ENCODE measurements at places on chromosomes 7 and 10.

- DNase-seq, result no peak
Measured at GRCh38 chr10:114538181-114538906, 119.7 kb downstream of the ABLIM1 start.

DNA sequence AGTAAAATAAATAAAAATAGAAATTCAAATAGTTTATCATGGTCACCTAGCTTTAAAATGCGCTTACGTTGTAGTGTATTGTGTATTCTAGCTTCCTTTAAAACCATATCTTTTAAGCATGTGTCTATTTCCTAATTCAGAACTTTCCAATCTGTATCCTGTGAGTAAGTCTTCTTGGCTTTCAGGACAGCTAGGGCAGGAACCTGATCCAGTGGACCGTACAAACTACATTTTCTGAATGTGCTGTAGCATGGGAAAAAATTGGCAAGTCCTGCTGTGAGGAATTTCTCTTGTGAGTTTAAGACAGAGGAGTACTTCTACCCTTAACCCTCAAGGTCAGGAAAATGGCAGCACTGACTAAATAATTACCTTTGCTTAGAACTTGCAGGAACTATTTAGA lies 12.1 kb downstream of the OPN1SW start:
- DNase-seq, result no peak

- no peak for DNase-seq
Measured at GRCh38 chr10:35570397-35570796, 34.7 kb upstream of the GJD4 start.

DNA sequence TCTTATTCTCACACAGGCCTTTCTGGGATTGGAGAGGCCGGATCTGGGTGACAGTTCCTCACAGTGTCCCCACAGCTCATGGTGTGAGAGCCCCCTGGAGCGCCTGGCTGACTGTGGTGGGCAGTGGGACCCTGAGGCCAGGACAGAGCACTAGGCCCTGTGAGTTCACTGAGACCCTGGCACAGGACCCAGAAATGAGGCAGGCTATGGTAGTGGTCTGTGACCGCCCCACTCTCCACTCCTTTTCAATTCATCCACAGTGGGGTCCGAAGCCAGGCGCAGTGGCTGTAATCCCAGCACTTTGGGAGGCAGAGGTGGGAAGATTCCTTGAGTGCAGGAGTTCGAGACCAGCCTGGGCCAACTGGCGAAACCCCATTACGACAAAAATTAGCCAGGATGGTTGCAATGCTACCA lies 95.9 kb upstream of the TNRC18 start:
- no peak for DNase-seq

DNA sequence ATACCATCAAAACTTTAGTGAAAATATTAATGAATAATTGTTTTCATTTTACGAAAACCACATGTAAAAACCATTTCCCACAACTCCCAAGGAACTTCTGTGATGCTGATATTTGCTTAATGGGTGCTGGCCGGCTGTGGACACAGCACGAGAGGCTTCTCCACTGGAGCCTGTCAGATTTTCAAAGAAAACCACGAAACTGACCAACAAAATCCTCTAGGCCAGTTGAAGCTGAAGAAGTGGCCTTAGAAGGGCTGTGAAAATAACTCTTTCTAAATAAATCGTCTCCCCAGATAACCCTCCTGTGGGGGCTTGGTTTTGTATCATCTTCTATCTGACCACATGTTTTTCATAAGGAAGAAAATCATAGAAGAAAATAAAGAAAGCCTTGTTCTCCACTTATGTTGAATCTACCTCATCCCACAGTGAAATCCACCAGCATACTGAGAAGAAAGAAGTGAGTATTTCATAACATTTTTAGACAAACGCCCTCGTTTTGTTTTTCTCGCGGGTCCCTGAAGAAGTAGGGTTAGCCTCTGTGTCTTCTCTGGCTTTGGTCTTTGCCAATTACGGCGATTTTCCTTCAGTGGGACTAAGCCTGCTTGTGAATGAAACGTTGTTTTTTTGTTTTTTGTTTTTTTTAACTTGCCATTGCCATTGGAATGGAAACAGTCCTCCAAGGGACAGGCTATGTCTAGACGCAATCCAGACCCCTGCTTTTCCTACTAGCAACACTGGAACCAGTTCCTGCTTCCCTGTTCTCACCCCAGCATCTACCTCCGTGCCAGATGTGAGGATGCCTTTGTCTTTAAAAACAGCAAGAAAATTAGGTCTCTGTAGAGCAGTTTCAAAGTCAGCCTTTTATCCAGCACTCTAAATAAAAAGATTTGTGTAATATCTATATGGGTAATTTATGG lies 123.9 kb downstream of the ADAM12 start:
- DNase-seq, result no peak

DNA sequence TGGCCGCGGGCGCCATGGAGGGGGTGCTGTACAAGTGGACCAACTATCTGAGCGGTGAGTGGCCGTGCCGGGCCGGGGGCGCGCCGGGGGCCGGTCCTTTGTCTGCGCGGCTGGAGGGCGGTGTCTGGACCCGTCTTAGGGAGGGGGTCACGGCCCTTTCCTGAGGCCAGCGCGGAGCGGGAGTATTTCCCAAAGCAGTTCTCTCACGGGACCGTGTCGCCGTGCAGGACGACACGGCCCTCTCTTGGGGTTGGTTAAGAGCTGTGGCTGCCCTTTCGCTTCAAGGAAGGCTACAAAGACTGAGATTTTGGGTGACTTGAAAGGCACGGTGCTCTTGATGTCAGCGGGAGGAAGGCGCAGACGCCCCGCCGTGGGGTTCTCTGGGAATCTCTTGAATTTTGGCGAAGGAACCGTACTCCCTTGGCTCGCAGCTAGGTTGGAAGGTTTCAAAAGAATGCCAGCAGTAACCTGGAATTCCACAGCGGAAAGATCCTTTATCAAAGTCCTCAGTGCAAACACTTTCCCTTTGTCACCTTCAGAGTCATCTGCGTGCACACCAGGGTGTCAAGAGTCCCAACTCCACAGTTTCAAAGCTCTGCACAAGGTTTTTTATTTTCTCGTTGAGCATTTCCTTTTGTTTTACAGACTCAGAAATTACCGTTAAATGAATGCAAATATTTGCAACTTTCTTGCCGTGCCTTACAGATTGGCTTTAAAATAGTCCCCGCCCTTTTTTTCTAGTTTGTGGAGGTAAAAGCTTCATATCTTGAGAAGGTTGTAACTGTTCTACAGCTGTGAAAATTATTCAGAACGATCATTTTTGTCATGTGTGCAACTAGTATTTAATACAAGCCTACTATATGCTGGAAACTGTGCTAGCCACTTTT lies 780 bp downstream of the PLEKHA8 start:
- no peak for DNase-seq

DNA sequence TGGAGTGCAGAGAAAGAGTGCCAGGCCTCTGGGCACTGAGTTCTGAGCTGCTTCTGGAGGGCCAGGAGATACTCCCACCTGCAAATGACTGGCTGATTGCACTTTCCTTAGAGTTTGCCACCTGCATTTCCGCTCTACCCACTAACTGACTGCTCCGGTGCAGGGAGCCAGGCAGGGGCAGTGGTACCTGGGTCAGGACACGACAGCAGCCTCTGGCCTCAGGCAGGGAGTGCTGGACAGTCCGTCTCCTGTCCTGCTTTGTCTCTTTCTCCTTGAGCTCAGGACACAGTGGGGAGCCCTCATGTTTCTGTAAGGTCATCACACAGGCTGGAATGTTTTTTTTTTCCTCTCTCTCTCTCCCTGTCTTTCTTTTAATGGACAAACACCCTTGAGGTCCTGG lies 252.0 kb downstream of the DPP6 start:
- DNase-seq, result no peak

DNA sequence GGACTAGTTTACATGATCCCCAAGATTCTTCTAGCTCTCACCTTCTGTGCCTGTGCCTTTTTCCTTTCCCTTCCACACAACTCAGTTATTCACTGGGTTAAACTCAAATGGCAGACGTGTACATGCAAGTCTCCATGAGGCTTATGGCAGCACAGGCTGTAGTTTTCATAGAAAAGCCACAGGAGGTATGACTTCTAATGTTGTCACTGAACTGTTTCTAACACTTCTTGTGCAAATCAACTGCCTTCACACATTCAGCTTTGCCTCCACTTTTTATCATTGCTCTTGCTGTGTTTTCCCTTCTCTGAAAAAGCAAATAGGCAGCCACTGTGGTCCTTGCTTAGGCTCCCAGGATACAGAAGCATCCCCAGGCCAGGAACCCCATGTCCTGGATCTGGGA lies 5.3 kb upstream of the GIMAP5 start:
- no peak for DNase-seq

All from hippocampal formation (tissue), 2 donors.